ENCODE measurements at places on chromosomes 7 and 10.

GRCh38 chr10:58937423-58937822 lies 239.0 kb upstream of the PHYHIPL start:
- no peak for DNase-seq

DNA sequence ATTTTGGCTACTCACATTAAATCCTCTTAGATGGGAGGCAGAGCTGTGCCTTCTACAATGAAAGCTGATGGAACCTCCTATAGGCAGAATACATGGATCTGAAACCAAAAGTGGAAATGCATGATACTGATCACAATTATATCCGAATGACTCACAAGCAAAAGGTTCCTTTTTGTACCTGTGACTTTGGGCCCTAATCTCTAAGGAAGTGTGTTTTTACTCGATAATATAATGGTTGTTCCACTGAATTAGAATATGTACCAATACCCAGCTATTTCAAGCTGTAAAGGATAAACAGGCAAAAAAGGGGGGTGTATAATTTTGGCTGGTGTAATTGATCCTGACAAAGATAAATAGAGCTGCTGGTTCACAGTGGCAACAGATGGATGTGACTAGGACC lies 17.6 kb upstream of the LAMB1 start:
- DNase-seq = no peak

DNA sequence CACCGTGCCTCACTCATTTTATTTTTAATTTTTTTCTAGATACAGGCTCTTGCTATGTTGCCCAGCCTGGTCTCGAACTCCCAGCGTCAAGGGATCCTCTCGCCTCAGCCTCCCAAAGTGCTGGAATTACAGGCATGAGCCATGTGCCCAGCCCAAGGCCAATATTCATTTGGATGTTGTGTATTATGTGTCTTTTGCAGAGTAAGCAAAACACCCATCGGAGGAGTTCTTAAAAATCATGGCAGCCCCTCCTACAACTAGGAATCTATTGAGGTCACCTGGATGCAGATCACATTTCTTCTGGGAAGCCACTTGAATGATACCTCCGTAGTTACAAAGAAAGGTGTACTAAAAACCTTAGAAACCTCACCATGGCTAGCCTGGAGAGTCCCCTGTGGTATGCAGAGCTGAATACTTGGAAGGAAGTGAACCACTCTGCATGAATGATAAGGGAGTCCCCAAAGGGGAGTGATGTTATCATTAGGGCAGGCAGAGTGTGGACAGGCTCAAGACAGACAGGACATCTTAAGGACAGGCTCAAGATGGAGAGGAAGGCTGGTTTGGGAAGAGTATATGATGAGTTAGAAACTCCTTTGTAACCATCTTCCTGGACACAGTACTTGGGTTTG lies 185.7 kb downstream of the TAX1BP1 start:
- DNase-seq = no peak

- no peak for DNase-seq
Measured at GRCh38 chr7:45599851-45600706, 25.9 kb downstream of the ADCY1 start.

DNA sequence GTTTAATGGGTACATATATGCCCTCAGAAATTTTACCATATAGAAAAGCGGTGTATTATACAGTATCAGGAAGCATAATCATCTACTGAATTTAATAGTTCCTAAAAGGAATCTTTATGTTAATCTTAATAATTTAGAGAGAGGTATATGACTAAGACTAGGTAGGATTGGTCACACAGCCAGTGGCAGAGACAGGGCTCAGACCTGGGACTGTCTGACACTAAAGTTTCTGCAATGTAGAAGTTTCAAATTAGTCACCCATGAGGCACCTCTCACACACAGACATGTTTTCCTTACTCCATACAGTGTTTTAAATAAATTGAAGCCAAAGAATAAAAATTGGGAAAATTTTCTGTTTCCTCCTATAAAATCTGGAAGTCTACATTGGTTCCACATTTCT lies 72.8 kb upstream of the ADRA2A start:
- DNase-seq = no peak

- DNase-seq = peak; percentile 26
Measured at GRCh38 chr10:69124563-69125268, 738 bp downstream of the VPS26A start.

DNA sequence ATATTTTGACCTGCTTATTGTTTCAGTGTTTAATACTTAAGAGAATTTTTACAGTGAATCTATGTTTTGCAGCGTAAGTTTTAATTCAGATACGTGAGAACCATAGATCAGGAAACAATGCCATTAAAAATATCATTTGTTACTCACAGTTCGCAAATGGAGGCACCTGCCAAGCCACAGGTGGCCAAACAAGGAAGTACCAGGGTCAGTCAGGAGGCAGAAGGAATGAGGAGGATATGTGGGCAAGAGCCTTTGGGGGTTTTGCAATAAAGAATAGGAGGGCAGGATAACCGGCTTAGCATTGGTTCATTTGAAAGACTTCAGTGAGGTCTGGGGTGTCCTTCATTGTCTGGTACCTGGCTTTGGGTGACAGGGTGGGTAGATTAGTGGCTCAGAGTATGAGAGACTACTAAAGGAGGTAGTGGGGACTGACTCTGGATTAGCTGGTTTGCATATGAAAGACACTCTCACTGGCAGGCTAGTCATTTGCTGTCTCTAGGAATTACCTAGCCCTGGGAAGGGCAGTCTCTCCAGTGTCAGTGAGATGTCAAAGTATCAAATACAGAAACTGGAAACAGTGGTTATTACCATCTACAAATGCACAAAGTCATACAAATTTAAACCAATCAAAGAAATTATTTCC lies 132.2 kb upstream of the CAV2 start:
- DNase-seq = no peak

DNA sequence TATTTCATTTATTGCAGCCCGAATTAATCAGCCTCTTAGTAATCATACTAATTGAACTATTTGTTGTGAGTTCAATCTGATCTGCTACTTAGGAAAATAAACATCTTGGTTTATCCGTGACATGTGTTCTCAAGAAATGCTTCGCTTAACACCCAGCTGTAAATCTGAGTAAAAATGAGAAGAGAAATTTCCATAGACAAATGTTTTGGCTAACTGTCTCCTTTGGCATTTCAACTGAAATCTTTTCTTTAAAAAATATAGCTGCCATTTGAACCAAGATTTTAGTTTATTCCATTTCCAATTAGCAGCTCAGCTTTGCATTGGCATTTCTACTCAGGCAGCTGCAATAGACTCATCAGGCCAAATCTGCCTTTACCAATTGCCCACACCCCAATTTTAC lies 180.5 kb upstream of the PTER start:
- DNase-seq = no peak

- no peak for DNase-seq
Measured at GRCh38 chr10:79244068-79244442, 103.2 kb upstream of the PPIF start.

- DNase-seq = no peak
Measured at GRCh38 chr7:73987298-73987697, 40.7 kb upstream of the ELN start.

DNA sequence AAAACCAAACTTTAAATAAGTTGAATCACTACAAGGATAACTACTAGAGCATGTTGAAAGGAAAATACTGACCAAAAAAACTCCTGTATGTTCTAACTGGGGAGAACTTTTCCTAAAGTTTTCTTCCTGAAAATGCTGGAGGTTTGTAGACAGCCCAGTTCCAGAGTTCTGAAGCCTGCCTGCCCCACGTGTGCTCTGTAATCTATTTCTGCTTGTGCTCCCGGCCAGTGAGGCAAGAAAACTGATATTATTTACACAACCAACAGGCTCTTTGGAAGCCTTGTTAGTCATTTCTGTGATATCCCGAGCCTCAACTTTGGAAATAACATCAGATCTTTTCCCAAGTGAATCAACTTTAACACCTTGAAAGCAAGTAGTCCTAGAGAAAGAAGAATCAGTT lies 46.7 kb downstream of the ZFAND4 start:
- DNase-seq = no peak

DNA sequence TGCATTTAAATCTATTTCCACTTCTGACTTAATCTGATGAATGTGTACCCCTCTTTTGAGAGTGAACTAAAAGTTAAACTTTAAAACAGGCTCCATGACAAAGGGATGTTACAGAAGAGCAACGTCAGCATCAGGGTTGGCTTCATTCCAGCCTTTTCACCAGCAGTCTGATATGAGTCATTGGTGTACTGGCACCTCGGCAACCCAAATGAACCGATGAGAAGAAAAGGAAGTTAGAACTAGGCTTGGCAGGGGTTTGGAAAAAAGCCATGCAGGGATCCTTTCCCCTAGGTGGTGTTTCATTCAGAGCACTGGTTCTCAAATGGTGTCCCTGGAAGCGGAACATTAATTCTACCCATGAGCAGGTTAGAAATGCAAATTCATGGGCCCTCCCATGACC lies 53.6 kb downstream of the SEC61G start:
- DNase-seq = no peak
